ENCODE measurements at places on chromosomes 1 and 21.

DNA sequence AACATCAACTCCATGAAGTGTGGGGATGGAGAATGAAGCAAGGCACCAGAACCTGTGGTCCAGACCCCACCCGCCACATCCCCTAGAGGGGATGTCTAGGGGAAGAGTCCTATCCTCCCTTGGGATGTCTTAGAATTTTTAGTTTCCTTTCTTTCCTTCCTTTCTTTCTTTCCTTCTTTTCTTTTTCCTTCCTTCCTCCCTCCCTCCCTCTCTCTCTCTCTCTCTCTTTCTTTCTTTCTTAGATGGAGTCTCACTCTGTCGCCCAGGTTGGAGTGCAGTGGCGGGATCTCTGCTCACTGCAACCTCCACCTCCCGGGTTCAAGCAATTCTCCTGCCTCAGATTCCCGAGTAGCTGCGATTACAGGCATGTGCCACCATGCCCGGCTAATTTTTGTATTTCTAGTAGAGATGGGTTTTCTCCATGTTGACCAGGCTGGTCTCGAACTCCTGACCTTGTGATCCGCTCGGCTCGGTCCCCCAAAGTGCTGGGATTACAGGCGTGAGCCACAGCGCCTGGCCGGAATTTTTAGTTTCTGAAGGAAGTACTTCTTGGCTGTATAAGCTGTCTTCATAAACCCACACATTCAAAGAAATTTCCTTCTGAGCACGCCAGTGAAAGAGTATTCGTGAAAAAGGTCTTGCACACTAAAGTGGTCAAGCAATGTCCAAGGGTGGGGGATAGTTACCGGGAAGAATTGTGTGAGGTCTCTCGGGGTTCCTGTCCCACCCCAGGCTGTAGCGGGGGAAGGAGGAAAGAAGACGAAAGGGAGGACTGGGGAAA, 20.8 kb upstream of the LEFTY2 start:
- DNase-seq = peak; percentile 11

- DNase-seq = peak; percentile 92
Observed at GRCh38 chr1:68321084-68321685, 88.9 kb upstream of the WLS start.

DNA sequence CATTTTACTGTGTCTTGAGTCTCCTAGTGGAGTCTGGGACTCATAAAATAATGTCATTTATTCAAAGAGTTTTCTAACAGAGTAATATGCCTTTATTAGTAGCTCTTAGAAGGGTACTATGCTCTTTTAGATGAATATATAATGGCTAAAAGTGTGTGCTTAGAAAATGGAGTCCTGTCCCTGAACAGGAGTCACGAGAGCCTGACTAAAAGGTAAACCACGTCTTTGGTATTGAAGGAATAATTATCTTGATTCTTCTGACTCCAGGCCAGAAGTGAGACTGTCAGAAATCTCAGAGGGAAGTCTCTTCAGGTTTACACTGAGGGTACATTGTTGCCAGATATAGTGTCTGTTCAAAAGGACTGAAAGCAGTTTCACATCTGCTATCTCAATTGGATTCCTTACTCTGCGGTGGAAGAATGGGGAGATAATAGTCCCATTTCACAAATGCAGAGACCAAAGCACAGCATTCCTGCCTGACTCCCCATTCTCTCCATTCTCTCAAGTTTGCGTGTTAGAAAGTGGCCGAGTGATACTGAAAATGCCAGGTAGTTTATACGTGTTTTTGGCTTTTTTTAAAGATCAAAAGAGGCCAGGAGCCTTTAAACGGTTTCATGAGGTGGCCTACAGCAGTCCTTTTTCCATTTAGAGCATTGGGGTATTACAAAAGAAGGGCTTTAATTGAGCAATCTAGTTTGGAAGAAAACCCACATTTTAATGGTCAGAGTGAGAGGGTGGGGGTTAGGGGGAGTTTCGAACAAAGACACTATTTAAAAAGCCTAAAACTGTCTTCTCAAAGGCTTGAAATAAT, 176.6 kb downstream of the VPS13D start:
- DNase-seq = peak; percentile 70

DNA sequence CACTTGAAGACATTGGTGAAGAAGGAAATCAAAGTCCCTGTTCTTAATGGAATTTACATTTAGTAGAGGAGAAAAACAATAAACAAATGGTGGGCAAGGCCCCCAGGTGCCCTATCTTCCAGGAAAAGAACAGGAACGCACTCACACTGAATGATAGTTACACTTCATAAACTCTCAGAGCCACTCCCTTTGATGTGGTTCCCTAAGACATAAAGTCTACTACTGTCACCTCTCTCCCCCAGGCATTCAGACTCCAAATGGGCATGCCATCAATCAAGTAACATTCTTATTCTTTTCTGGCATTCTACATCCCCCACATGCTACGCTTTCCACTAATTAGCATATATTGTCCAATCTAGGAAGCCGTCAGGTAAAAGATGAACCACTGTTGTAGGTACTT, 36.6 kb upstream of the PIGC start:
- DNase-seq = no peak

- no peak for DNase-seq
Observed at GRCh38 chr1:78263946-78264345, 218.2 kb downstream of the GIPC2 start.

GRCh38 chr1:44138239-44138638, 3.2 kb downstream of the KLF18 start:
- no peak for DNase-seq

DNA sequence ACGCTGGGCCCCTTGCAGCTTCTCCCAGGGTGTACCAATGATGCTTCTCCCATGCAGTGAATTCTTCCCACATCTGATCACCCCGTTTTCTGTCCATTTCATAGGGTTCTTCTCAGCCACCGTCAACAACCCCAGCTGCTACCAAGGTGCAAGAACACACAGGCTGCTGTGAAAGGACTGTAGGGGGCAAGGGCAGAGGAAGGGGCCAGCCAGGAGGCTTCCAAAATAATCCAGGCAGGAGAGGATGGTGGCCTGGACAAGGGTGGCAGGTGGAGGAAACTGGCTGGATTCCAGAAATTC, 113.3 kb upstream of the WNT4 start:
- DNase-seq = no peak

GRCh38 chr1:25050165-25050564, 120.1 kb upstream of the RUNX3 start:
- DNase-seq = no peak

DNA sequence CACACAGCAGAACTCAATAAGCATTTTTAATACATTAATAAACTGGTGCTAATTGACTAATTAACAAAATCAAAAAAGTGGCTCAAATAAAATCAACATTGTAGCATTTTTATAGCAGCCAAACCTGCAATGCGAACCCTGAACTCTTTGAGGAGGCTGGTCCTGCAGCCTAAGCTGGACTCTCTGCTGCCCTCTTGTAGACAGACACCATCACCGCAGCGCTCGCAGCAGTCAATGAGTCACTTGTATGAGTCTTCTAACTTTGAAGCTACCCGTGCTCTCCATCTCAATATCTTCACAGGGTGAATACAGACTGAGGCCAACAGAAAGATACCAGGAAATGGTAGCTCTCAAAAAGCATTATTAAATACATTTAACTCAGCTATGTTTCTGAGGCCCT, 9.7 kb upstream of the KRTAP7-1 start:
- peak; percentile 84 for DNase-seq

- no peak for DNase-seq
Observed at GRCh38 chr1:4963251-4963650, 308.8 kb downstream of the AJAP1 start.

DNA sequence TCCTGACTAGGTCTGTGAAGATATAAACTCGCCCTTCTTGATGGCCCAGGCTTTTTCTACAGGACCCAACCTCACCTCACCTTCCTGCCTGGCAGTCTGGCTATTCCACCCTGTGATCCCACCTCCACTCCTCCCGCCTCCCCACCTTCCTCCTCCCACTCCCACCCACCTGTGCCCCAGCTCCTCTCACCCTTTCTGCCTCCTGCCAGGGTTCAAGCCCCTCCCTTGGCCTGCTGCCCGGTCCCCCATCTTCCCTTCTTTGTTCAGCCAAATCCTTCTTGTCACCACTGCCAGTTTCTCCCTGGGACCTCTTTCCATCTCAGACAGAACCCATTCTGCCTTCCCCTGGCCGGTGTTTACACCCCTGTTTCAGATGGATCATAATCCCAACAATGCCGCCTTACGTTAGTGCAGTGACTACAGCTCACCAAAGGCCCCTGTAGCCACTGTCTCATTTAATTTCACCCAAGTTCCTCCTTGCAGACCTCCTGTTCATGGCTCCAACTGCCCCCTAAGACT, 127.5 kb upstream of the EDN2 start:
- peak; percentile 43 for DNase-seq

DNA sequence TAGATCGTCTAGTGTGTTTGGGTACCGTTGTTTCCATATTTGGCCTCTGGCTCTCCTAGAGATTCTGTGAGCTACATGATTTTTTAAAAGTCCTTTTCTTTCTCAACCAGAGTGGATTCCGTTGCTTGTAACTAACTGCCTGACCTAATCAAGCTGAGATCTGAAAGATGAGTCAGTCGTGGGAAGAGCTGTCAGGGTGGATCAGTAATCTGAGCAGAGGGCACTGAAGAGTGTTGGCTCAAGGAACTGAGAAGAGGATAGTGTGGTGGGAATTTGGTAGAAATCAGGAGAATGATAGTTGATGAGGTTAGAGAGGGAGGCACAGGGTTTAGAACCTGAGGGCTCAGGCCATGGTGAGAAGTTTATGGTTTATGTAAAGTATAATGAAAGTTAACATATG, 52.2 kb downstream of the TRAF5 start:
- peak; percentile 65 for DNase-seq

DNA sequence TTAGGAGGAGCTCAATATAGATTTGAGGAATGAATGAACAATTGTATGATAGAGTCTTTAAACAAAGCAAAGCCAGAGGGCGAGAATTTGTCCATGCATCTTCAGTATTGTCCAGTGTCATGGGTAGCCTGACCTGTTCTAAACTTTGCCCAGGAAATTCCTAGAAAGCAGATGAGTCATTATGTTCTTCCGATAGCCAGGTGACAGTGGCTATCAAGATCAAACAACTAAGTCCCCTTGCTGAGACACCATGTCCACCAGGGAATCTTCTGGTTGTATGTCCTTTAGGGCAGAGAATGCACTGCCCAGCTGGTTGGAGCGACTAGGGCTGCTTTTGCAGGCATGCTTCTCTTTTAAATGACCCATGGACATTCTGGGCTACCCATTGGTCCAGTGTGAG, 1.8 kb upstream of the SLC26A9 start:
- DNase-seq = no peak

GRCh38 chr1:35929730-35930592, 944 bp upstream of the AGO3 start:
- DNase-seq = peak; percentile 75

- DNase-seq = peak; percentile 58
Observed at GRCh38 chr1:37391211-37392011, 83.0 kb upstream of the ZC3H12A start.

GRCh38 chr21:32826329-32827167, 55.0 kb upstream of the PAXBP1 start:
- peak; percentile 63 for DNase-seq

DNA sequence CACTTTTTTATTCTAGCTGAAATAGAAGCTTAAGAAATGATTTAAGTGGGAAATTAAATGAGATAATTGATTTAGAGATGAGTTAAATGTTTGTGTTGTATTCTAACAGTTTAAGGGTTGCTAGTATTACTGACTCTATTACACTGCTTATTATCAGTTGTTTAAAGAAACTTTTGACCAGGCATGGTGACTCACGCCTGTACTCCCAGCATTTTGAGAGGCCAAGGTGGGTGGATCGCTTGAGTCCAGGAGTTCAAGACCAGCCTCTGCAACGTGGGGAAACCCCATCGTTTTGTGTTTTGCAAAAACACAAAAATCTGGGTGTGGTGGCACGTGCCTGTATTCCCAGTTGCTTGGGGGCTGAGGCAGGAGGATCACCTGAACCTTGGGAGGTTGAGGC, 14.2 kb downstream of the CLIC4 start:
- no peak for DNase-seq

DNA sequence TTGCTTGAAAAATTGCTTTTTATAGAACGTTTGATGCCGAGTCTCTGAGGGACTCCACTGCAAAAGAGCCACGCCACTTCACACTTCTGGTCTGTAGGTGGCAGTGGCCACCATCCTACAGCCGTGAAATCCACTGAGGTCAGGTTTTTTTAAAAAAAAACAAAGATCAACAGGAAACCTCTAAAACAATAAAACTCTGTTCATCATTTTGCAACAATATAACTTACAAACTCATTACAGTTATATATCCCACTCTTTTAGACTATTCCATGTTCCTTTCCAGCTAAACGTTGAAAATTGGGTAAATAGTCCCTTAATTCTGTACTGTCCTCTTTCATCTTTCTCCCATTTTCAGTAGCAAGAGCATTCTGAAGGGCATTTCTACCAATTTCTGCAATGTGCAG, 64.6 kb upstream of the FMN2 start:
- no peak for DNase-seq

Data from islet precursor cell (in vitro differentiated cells).